ENCODE measurements at places on chromosomes 6 and 20. TPM values are rescaled to one million over a fixed set of nuclear protein-coding genes. Genes with fewer than 3 reads are reported as not detected.

The RFX6 gene
- not detected for total RNA-seq

The GTPBP2 gene
- 50.6 TPM for total RNA-seq

The CCDC167 gene
- total RNA-seq = 79.8 TPM

The BAG2 gene
- total RNA-seq = 13.1 TPM

The TSBP1 gene
- not detected for total RNA-seq

The ARMC12 gene
- under 0.01 TPM for total RNA-seq

The C6orf52 gene
- total RNA-seq = 0.89 TPM

The DEFB132 gene
- not detected for total RNA-seq

The CRNKL1 gene
- total RNA-seq = 16.1 TPM

The PKIB gene
- 0.59 TPM for total RNA-seq

The ABHD16B gene
- total RNA-seq = not detected

Measured in bronchus fibroblast of lung (primary cell).